Colonic mucosa (tissue), 4 donors: ENCODE measurements at places on chromosomes 6 and 20. TPM values are rescaled to one million over a fixed set of nuclear protein-coding genes. Genes with fewer than 3 reads are reported as not detected.

The DDX43 gene
- total RNA-seq: 0.16 TPM

The MCCD1 gene
- total RNA-seq: not detected

The OGFR gene
- total RNA-seq: 36.3 TPM

The HLA-DPA1 gene
- total RNA-seq: 58.7 TPM

DNA sequence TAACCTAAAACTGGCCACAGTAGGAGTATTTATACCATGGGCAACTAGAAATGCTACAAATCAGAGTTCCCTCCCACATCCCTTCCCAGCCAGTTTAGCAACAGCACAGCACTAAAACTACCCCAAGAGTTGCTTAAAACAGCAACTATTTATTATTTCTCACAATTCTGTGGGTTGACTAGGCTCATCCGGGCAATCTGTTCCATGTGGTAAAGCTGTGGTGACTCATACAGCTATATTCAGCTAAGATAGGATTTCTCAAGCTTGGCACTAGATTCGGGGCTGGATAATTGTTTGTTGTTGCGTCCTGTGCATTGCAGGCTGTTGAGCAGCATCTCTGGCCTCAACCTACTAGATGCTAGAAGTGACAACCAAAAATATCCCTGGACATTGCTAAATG, 8.6 kb upstream of the HECA start:
- H3K27ac ChIP-seq: peak overlapping the region; percentile 31
- H3K4me3 ChIP-seq: no peak overlapping the region
- no peaks in the 10 kb centered on the region for H3K36me3 ChIP-seq
- H3K27me3 ChIP-seq: no peaks in the 10 kb centered on the region
- no peaks in the 10 kb centered on the region for H3K4me1 ChIP-seq
- no peak for DNase-seq

GRCh38 chr6:141354191-141354955, 778.4 kb upstream of the GJE1 start:
- no peak overlapping the region for H3K4me3 ChIP-seq
- no peaks in the 10 kb centered on the region for H3K4me1 ChIP-seq
- DNase-seq: no peak
- no peak overlapping the region for H3K27ac ChIP-seq

DNA sequence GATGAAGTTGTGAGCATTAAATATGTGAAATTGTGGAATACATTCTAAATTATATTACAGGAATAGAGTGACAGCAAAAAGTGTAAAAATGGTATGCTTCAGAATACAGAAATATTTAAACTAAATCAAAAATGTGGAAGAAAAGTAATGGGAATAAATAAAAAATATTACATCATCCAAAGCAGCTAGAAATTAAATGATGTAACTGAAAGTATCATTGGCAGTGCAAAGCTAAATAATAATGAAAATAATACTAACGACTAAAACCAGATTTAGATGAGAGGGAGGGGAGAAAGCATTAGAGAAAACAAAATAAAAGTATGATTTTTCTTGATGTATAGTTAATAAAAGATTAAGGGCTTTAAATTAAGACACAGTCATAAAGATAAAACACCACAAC, 1104.0 kb downstream of the EPHA7 start:
- H3K36me3 ChIP-seq: no peaks in the 10 kb centered on the region
- H3K4me3 ChIP-seq: no peak overlapping the region
- H3K27ac ChIP-seq: no peak overlapping the region
- no peaks in the 10 kb centered on the region for H3K4me1 ChIP-seq
- H3K27me3 ChIP-seq: no peaks in the 10 kb centered on the region
- DNase-seq: no peak

DNA sequence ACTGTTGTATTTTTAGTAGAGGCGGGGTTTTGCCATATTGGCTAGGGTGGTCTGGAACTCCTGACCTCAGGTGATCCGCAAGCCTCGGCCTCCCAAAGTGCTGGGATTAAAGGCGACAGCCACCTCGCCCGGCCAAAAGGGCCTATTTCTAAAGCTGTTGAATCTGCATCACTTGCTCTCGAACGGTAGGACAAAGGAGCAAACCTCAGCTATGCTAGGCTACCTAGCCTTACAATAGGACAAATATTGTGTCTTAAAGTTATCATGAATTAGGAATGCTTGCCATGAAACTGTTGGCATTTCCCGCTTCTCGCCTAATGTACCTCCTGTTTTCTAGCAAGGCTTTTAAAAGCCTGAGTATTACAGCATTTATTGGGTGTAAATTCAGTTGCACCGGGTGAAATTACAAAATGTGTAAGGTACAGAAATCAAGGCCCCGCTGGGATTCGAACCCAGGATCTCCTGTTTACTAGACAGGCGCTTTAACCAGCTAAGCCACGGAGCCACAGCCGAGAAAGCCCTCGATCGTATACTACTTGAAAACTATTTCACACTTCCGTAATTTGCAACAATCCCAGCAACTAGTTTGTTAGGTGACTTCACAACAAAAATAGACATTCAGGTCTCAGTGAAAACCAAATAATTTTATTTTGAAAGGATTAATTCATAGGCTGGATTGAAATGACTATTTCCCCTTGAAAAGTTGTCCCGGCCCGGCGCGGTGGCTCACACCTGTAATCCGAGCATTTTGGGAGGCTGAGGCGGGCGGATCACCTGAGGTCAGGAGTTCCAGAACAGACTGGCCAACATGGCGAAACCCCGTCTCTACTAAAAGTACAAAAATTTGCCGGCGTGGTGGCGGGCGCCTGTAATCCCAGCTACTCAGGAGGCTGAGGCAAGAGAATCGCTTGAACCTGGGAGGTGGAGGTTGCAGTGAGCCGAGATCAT, 211.6 kb upstream of the ZNF184 start:
- H3K4me1 ChIP-seq: no peaks in the 10 kb centered on the region
- H3K36me3 ChIP-seq: no peaks in the 10 kb centered on the region
- no peak overlapping the region for H3K4me3 ChIP-seq
- peak; percentile 63 for DNase-seq

DNA sequence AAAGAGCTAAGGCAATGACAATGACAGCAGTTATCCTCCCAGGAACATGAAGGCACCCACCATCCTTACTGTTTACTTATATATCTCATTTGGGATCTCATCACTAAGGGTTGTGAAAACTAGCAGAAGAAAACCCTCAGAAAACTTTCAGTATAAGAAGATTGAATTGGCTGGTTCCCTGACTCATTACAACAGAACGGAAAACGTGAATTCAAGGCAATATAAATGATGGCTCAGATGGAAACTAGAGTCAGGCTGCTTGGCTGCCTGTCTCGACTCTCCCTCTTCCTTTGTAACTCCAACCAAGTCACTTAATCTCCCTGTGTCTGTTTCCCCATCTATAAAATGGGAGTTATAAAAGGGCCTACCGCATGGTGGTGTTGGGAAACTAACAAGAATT, 387.1 kb upstream of the JARID2 start:
- no peaks in the 10 kb centered on the region for H3K4me1 ChIP-seq
- no peak overlapping the region for H3K4me3 ChIP-seq
- H3K36me3 ChIP-seq: no peaks in the 10 kb centered on the region
- no peak overlapping the region for H3K27ac ChIP-seq
- no peaks in the 10 kb centered on the region for H3K27me3 ChIP-seq
- no peak for DNase-seq
